ENCODE measurements at places on chromosomes 16 and 17.
A peak's percentile ranks its signal among the peaks of the same experiment; 100 is the strongest.

- DNase-seq = no peak
Observed at GRCh38 chr17:46158323-46159296, 34.6 kb downstream of the KANSL1 start.

- DNase-seq = no peak
Observed at GRCh38 chr17:80389011-80389995, 25.7 kb upstream of the ENDOV start.

- no peak for DNase-seq
Observed at GRCh38 chr16:78509965-78510364, 410.5 kb downstream of the WWOX start.

GRCh38 chr17:4365628-4366326 lies 698 bp downstream of the UBE2G1 start:
- peak; percentile 35 for DNase-seq

DNA sequence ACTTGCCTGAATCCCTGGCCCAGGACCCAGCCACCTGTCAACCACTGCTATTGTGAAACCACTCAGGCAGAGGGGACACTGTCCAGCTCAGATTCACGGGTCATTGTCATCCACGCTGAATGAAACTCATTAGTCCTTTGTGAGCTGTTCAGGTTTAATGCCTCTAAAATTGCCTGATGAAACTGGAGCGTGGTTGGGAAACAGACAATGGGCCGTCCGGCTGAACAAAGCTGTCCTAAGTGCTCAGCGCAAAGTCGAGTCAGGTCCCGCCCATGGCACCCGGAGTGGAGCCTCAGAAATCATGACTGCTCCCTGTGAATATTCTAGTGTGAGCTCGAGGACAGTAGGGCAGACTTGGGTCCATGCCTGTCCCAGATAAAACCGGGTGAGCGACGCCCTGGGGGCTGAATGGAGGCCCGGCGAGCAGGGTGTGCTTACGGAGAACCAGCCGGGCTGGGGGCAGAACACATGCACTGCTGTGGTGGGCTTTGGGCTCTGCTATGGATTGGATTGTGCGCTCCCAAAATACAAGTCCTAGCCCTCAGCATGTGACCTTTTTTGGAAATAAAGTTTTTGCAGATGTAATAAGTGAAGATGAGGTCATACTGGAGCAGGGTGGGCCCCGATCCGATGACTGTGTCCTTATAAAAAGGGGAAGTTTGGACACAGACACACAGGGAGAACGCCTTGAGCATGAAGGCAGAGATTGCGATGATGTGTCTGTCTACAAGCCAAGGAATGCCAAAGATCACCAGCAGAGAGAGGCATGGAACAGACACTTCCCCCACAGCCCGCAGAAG lies 12.9 kb upstream of the CMIP start:
- no peak for DNase-seq

DNA sequence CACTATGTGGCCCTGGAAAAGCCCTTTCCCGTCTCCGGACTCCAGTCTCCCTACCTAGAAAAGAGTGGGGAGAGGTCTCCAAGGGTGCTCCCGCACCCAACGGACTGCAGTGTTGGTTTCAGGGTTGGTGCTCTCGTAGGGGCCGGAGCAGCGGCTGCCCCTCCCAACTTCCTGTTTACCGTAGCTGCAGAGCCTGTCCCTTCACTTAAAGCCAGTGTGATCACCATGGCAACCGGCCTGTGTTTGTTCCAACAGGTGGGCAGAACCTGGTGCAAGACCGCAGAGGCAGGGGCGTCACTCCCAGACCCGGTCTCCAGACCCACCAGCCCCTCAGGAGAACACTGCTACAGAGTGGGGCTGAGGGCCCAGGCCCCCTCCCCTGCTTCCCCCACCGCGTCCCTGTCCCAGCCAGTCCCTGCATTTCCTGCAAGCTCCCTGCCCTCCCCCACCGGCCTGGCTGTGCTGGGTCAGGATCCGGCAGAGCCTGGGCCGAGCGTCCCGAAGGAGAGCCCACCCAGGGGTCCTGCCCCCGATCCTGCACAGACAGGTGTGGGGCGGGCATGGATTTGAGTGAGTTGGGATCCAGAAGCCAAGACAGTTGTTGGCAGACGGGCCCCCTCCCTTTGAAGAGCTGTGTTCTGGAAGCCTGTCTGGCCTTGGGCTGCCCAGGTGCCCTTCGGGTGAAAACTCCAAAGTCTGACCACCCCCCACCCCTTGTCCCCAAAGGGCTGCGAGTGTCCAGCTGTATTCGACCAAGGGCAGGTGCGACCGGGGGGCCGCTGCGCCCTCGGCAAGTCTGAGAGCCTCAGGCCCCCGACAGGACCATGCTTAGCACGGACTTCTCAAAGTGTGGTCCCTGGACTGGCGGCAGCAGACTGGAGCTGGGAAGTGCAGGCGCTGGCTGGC lies 1.5 kb upstream of the BAIAP3 start:
- no peak for DNase-seq

DNA sequence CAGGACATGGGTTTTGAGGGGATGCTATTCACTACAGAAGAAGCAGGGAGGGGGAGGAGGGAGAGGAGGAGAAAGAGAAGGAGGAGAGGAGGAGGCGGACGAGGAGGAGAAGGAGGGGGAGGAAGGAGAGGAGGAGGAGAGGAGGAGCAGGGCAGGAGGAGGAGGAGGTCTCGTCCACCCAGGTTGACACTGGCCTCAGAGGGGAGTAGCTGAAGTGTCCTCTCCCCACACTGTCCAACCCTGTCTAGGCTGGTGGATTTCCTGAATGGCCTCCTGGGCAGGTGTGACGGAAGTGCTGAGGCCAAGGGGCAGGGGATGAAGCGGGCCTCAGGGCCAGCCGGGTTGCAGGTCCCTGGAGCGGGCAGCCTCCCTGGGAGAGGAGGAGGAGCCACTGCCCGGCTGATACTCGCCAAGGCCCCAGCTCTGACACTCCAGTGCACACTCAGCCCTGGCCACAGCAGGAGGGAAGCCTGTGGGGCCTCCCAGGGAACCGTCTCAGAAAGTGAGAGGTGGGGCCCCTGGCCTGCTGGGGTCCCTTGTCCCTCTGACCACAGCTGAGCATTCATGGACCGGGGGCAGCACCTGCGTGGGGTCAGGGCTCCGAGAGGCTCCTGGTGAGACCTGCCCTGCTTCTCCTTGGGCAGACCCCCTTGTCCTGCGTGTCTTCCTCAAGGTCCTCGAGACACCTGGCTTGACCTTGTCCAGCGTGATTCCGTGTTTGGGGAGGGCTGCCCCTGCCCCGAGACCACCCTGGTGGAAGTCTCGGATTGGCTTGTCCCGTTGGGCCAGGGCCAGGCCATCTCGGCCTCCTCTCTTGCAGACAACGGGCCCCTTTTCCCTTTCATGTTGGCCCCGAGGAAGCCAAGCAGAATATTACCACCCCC lies 200.6 kb upstream of the CIBAR2 start:
- DNase-seq = no peak

DNA sequence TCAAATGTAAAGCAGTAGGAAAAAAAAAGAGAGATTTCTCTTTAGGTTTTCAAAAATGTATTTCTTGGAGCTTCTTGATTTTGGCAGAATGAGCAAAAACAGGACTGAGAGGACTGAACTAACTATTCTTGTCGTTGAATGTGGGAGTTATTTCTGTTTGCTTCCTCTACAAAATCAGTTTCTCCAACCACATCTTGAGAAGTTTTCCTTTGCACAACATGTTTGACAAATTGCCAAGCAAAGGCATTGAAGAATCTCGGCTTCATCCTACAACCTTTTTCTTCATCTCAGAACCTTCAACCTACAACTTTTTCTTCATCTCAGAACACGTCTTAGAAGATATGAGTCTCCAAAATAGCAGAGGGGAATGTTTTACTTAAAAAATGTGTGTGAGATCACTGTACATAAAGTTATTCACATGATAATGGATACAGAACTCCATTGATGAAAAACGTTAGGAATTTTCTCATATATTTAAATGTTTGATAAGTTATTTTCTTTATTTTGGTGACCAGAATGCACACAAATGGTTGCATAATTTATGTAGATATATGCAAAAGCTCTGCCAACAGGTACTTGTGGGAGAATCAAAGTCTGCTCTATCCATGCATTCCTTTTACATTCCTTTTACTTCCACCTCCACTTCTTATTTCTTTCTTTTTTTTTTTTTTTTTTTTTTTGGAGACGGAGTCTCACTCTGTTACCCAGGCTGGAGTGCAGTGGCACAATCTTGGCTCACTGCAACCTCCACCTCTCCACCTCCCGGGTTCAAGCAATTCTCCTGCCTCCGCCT lies 370.0 kb downstream of the KCNJ2 start:
- DNase-seq = no peak

DNA sequence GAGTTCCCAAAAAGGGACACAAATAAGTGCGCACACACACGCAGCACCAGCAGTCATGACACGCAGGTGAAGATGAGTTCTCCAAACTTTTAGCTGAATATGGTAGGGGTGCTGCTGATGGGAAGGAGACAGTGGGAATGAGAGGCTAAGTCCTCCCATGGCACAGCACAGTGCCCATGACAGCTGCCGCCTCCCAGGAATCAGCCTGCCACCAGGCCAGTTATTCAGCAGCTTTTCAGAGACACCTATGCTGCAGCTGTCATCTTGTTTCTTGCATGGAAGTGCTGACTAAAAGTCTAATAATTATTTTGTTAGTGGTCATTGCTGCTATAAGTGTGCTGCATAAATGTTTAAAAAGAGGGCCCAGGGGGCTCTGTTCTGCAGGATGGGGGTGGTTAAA lies 12.2 kb downstream of the WFIKKN2 start:
- no peak for DNase-seq

DNA sequence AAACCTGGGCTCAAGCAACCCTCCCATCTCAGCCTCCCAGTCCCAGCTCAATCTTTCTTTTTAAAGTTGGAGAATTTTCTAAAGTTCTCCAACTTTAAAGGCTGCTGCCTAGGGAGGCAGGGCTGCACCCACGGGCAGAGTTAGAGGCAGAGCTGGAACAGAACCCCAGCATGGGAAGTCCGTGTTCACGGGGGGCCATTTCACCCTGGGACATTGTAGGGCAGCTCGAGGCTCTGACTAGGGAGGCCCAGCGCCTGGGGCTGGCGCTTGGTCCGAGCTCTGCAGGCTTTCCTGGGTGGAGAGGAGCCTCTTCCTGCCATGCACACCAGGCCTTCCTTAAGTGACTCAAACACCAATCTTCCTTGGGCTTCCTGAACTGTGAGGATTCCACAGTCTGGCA lies 70.2 kb downstream of the CYLD start:
- no peak for DNase-seq

DNA sequence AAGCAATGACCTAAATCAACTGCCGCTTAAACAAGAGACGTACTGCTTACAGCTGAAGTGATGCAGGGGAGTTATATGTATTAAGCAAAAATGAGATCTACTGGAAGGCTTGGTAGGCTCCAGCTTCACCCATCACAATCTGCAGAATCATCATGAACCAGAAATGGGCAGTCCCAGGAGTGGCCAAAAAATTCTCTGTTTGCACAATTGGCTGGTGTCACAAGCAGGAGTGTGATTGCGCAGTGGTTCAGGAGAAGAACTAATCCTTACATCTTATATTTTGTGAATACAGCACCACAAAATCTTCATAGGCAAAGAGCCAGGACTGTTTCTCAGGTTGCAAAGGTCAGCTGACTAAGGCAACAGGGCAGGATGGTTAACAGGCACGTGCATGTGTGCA lies 75.9 kb downstream of the CES1 start:
- no peak for DNase-seq

DNA sequence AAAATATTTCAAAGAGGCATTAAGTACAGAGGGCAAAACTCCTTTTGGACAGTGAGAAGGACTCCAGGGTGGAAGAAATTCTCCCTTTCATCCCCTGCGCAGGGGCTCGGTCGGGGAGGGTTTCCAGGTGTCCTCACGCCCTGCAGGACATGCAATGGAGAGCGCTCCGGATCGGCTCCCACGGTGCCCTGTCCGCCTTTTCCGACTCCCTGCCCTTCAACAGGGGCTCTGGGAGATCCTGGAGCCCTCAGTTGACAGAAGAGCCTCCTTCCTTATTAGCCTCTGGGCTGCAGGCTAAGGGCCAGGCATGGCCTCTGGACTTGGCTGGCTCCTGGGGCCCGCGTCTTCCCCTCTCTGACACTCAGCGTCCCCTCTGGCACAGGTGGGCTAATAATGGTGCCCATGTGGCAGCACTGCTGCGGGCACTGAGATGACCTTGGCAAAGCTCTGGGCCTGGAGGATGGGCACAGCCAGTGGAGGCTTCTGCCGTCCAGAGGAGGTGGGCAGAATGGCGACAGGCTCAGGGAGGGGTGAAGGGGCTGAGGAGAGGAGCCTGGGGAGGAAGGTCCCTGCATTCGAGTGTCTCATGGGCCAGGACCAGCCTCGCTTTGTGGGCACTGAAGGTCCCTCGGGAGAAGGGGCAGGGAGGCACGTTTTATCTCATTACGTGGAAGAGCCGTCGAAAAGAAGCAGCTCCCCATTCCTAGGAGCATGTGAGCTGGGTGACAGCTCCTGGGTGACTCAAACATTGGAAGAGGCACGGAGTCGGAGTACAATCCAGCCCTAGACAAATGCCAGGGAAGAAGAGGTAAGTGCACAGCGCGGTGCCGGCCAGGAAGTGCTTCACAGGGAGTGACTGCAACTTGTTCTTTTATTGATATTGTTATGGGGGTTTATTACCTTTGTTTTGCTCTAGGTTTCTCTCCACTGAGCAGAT lies 161.7 kb downstream of the IRF8 start:
- DNase-seq = no peak

DNA sequence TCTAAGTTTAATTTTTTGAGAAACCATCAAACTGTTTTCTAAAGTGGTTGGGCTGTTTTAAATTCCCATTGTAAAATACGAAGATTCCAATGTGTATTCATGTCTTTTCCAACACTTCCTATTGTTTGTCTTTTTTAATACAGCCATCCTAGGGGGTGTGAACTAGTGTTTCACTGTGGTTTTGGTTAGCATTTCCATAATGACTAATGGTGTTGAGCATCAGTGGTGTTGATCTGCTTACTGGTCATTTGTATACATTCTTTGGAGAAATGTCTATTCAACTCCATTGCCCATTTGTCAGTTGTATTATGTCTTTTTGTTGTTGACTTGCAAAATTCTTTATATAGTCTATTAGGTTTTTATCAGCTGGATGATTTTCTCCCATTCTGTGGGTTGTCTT lies 239.2 kb upstream of the AXIN2 start:
- DNase-seq = no peak

- DNase-seq = no peak
Observed at GRCh38 chr17:51461578-51462004, 201.2 kb downstream of the UTP18 start.

DNA sequence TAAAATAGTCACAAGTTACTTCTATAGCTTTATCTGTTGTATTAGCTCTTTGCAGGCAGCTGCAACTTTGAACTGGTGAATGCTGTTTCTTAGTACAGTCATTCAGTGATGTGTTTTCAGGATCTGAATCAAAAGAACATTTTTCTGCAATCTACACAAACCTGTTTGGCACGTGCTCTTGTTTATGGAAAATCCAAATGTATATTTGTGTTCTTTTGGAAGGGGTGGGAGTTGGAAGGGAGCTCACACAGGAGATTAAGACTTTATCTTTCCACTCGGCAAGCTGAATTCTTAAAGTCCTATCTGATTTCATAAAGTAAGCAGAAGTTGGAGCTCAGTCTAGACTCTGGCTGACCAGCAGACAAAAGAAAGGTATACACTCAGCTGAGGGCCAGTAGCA lies 300.2 kb downstream of the MAP2K6 start:
- DNase-seq = no peak

DNA sequence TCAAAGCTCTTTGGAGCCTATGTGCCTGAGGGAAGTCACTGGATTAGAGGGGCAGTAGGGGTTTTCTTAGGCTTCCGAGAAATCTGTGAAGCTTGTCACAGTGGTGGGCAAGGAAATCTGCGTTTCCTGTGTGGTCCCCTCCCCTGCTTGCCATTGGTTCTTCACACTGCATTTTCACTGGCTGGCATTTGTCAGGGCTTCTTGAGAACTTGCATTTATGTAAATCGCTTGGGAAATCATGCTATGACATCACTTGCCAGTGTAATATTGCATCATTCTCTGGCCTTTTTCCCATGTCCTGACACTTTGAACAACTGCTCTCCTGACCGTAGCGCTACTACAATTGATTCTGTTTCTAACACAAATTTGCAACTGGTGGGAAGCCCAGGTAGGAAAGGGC lies 1.8 kb downstream of the CACNG3 start:
- no peak for DNase-seq
